ENCODE measurements at places on chromosomes 6 and 20.

GRCh38 chr6:116633685-116634084 is 17.4 kb downstream of the RSPH4A start:
- DNase-seq, result no peak

- DNase-seq, result no peak
Observed at GRCh38 chr20:20442466-20442865, 74.6 kb downstream of the INSM1 start.

GRCh38 chr6:85121158-85121557 is 328.7 kb upstream of the NT5E start:
- no peak for DNase-seq

GRCh38 chr20:14355791-14356190 is 18.4 kb upstream of the FLRT3 start:
- DNase-seq, result no peak

GRCh38 chr20:9068233-9068801 is 570 bp upstream of the PLCB4 start:
- no peak for DNase-seq
